ENCODE measurements at places on chromosomes 7 and 10. TPM values are rescaled to one million over a fixed set of nuclear protein-coding genes. Genes with fewer than 3 reads are reported as not detected.

GRCh38 chr10:34127676-34128075, 687.4 kb downstream of the PARD3 start:
- no peak for DNase-seq

DNA sequence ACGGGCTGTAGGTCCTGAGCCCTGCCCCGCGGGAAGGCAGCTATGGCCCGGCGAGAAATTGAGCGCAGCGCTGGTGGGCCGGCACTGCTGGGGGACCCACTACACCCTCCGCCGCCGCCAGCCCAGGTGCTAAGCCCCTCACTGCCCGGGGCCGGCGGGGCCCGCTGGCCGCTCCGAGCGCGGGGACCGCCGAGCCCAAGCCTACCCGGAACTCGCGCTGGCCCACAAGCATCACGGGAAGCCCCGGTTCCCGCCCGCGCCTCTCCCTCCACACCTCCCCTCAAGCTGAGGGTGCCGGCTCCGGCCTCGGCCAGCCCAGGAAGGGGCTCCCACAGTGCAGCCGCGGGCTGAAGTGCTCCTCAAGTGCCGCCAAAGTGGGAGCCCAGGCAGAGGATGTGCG, 5.5 kb upstream of the CACUL1 start:
- DNase-seq, result no peak

DNA sequence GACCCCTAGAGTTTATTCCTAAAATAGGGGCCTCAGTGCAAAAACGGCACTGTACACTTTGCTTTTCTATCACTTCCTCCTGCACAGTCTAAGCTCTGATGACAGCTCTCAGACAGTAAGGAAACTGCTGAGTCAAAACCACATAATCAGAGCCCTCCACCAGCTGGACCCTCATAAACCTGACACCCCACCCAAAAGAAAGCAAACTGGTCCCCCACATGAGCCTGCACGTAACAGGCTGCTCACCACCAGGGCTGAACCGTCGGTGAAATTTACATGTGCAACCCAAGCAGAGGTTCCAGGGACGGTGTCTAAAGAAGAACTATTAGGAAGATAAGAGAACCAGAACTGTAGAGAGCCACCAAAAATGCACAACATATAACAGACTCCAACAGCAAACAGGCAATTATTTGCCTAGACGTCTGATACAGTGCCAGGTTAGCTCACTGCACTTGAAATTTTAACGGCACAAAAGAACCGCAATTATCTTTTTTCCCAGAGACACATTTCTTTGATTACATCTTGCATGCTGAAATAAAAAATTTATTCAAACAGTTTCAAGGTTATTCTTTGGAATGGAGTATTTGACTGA, 19.6 kb downstream of the SGMS1 start:
- no peak for DNase-seq

DNA sequence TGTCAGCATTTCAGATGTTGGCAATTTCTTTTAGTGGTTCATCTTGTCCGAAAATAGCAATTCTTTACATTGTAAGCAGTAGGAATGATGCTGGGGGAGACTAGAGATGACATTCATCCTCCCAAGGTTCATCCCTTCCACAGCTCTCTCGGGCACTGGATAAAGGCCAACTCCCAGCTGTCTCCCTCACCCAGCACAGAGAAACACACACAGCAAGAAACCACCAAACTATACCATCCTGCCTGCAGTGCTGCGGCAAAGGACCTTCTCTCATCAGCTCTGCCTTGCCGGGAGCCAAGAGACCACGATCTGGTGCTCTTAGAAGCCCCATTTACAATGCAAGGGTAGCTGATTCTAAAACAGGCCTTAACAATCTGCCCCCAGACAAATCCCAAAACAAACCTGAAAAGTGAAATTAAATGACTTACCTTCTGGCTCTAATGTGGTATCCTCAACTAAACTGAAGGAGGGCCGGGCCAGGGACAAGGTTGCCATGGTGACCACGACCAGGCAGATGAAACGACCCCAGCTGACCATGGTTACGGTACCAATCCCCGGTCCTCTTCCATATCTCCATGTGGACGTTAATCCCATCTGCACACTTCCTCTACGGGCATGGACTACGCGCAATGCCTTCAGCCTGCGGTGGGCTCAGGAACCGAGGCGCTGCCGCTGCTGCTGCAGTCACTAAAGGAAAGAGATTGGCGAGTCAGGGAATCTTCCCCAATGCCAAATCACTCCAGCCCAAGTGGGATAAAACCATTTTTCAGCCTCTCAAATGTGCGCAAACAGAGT, 4.8 kb downstream of the FGFR2 start:
- DNase-seq, result no peak

- DNase-seq, result no peak
These were observed 155.9 kb upstream of the EGR2 start for GRCh38 chr10:62972103-62972502.

DNA sequence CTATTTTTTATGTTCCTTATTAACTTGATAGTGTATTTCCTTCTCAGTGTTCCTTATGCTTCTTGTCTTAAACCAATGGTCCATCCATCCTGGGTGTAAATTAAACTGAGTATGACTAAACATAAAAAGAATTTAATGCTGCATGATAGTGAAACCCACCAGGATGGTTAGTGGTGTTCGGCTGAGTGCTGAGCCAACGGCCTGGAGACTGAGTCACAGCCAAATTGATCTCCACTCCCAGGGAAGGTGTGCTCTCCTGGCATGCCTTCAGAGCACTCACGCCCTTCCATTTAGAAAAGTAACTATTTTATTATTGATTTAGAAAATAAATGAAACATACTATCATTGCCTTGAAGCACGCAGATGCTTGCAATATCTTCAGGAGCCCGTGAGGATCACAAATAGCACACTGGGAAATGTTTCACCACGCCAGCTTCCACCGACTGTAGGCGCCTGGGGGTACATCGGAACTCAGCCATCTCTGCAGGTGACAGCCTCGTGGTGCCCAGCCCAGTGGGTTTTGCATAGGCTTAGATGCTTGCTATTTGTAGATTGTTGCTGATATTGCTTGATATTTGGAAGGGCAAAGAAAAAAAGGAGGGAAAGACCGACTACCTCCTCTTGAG, 40.0 kb upstream of the LOXL4 start:
- DNase-seq, result no peak

- no peak for DNase-seq
These were observed 642.5 kb downstream of the ACTR3B start for GRCh38 chr7:153401795-153402720.

- no peak for DNase-seq
These were observed 12.8 kb downstream of the PRXL2A start for GRCh38 chr10:80421050-80421706.

DNA sequence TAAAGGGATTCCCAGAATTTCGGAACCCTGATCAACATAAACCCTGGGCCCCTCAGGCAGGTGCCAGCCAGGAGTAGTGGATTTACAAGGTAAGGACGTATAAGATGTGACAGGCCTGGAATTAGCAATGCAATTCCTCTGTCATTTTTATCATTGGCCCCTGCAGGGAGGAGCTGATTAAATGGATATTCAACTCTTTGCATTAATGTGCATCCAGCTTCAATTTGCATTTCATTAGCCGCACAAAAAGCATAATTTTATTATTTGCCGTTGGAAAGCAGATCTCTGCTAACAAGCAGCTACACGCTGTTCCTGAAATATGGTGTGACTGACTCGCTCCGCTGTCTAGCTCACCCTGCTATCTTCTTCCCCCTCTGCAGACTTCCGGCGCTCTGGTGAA, 195.8 kb downstream of the RPS24 start:
- DNase-seq, result no peak

TEX47 gene
- total RNA-seq, result not detected

INHBA gene
- 1.5 TPM for total RNA-seq

WNT8B gene
- not detected for total RNA-seq

ACSL5 gene
- 6.3 TPM for total RNA-seq

PRF1 gene
- 3.2 TPM for total RNA-seq

NME8 gene
- total RNA-seq, result not detected
